Gastroesophageal sphincter (tissue), 4 donors: ENCODE measurements at places on chromosomes 2 and 18. TPM values are rescaled to one million over a fixed set of nuclear protein-coding genes. Genes with fewer than 3 reads are reported as not detected.

The NEUROD1 gene
- not detected for total RNA-seq

The CD28 gene
- total RNA-seq: 2.0 TPM

The IL1F10 gene
- not detected for total RNA-seq

GRCh38 chr2:233116946-233117345 lies 56.8 kb downstream of the INPP5D start:
- no peak for ATAC-seq

- no peak for ATAC-seq
Measured at GRCh38 chr2:135798275-135798705, 38.7 kb downstream of the LCT start.

DNA sequence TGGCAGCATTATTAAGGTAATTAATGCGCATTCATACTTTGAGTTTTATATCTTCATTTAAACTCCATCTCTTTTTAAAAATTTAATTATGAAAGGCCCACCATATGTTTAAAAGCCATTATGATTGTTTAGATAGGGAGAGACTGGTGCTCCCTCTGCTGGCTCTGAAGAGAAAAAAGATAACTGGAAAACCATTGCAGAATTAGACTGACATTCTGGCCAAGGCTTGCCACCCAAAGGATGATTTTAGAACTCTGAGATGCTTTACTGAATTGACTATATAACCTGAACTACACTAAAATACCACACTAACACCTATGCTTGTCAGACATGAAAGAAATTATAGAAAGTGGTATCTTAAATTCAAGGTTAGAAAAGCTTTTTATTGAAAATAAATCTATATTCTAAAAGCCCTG lies 127.6 kb upstream of the SPOPL start:
- no peak for ATAC-seq

The TCF4 gene
- total RNA-seq: 87.6 TPM

- ATAC-seq: no peak
Measured at GRCh38 chr18:4603955-4604354, 148.8 kb upstream of the DLGAP1 start.

GRCh38 chr2:114614592-114614991 lies 172.2 kb downstream of the DPP10 start:
- no peak for ATAC-seq
